ENCODE measurements at places on chromosomes 3 and 15. TPM values are rescaled to one million over a fixed set of nuclear protein-coding genes. Genes with fewer than 3 reads are reported as not detected.

DNA sequence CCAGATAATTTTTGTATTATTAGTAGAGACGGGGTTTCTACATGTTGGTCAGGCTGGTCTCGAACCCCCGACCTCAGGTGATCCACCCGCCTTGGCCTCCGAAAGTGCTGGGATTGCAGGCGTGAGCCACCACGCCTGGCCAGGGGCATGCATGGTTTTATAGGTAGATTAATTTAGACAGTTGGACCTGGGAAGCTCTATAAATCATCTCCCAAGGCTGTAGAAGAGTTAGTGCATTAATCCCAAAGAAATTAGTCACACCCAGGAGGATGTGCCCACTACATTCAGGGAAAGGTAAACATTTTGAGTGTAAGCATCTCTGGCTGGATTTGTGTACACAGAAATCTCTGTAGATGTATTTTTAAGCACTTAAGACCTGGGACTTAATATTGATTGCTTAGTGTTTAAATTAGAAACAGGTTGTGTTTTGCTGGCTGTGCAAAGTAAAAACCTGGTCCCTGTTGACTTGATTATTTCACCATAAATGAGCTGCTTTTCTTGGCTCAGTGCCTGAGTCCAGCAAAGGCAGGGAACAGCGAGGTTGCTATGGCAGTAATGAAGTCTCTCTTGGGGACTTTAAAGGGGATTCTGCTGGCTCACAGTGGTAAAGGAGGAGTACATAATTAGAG, 19.2 kb downstream of the EXOSC7 start:
- peaks cover 31% of the 10 kb centered on the region for H3K4me1 ChIP-seq
- peaks cover 58% of the 10 kb centered on the region for H3K36me3 ChIP-seq
- H3K4me3 ChIP-seq: no peak overlapping the region
- DNase-seq: peak; percentile 84
- H3K27me3 ChIP-seq: no peaks in the 10 kb centered on the region

GRCh38 chr3:134832585-134832984, 37.5 kb downstream of the EPHB1 start:
- H3K27me3 ChIP-seq: no peaks in the 10 kb centered on the region
- H3K4me3 ChIP-seq: no peak overlapping the region
- no peak overlapping the region for H3K27ac ChIP-seq
- no peaks in the 10 kb centered on the region for H3K4me1 ChIP-seq
- H3K36me3 ChIP-seq: no peaks in the 10 kb centered on the region
- DNase-seq: no peak

DNA sequence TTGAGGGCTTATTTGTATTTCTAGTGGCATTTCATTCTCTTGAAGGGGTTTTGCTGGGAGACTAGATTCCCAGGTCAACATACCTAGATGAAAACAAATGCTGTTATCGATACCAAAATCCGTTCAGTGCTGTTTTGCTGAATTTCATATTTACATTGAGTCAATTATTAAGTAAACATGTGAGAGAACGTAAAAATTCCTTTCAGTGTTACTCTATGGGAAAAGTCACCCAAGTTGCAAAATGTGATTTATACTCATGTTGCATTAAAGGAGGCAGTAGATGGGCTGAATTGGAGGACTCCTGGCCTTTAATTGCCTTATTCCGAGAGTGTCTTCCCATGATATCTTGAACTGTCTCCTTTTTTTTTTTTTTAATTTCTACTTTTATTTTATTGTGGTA, 1011.3 kb upstream of the NR2F2 start:
- no peaks in the 10 kb centered on the region for H3K4me1 ChIP-seq
- H3K27ac ChIP-seq: no peak overlapping the region
- no peak overlapping the region for H3K4me3 ChIP-seq

DNA sequence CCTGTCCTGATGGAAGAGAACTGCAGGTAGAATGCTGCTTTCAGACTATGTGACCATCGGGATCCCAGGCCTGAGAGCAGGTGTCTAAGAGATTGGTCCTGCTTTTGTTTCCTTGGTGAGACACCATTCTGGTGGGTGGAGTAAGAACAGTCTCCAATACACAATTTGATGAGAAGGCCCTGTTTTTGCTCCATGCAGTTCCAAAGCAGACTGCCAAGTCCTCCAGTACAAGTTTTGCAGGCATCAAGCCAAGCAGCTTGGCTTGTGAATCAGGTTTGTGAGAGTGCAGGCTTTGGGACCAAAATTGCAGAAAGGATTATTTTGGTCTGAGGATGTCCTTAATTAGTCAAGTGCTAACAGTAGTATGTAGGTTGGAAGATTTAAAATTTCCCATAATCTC, 381.6 kb downstream of the FOXP1 start:
- H3K4me3 ChIP-seq: no peak overlapping the region
- DNase-seq: no peak
- no peak overlapping the region for H3K27ac ChIP-seq
- H3K27me3 ChIP-seq: no peaks in the 10 kb centered on the region

DNA sequence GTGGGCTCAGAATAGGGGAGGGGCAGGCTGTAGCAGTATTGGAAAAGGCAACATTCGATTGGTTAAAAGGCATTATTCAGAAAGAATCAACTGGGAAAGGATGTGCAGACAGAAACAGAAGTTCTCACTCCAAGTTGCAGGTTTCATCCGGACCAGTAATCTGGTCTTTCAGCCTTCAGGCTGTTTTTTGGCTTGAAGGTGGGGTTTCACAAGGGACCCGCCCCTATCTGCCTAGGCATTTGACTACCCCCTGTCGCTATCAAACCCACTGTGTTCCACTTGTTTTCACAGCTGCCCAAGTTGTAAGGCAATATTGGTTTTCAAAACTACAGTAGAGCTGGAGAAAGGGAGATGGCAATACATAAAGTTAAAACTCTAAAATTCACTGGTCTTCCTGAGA, 96.9 kb downstream of the VPS8 start:
- no peaks in the 10 kb centered on the region for H3K4me1 ChIP-seq
- no peaks in the 10 kb centered on the region for H3K27me3 ChIP-seq
- H3K4me3 ChIP-seq: no peak overlapping the region
- DNase-seq: no peak

DNA sequence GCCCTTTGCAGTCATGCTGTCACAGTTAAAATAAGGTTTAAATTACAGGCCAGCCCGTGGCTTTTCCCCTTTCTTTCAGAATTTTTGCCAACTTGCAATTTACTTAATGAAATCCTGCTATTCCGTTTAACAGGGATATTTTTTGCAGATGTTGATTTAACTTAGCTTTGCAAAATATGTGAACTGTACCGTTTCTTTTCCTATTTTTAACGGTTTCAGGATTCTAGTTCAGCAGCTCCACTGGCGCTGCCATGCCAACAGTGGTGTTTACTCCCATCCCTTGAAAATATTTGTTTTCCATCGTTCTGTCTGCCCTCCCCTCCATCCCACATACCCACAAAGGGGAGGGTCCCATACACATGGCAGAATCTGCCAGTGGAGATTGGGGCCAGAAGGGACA, 54.3 kb downstream of the SMAD6 start:
- H3K4me1 ChIP-seq: peaks cover 25% of the 10 kb centered on the region
- DNase-seq: no peak
- no peak overlapping the region for H3K4me3 ChIP-seq
- no peak overlapping the region for H3K27ac ChIP-seq
- H3K27me3 ChIP-seq: no peaks in the 10 kb centered on the region
- H3K36me3 ChIP-seq: peaks cover 9% of the 10 kb centered on the region

DNA sequence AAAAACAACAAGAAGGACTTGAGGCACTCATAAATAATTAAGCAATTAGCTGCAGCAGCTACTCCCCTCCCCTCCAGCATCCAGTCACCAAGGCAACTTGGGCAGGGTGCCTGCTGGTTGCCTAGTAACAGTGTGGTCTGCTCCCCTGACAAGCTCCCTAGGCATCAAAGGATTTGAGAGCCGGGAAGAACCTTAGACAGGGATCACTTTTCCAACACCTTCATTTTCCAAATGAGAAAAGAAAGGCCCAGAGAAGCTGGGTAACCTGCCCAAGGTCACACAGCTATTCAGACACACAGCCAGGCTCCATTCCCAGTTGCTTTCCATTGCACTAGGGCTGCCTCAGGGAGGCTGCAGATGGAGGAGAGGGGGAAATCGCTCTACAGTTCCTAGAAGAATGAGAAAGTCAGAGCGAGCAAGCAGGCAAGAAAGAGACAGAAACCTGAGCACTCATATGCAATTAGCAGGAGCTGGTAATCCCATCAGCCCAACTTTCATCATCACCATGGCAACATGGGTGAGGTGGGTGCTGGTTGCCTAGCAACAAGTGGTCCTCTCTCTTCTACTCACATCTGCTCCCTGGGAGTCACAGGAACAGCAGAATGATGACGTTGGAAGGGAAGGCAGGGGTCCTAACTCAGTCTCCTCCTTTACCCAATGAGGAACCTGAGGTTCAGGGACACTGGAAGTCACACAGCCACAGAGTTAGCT, 3.6 kb upstream of the EIF4E3 start:
- H3K27ac ChIP-seq: no peak overlapping the region
- H3K4me1 ChIP-seq: no peaks in the 10 kb centered on the region
- H3K36me3 ChIP-seq: no peaks in the 10 kb centered on the region
- DNase-seq: no peak

ITIH4 gene
- total RNA-seq: 10.2 TPM

Measured in left lung (tissue), 14 donors.